ENCODE measurements at places on chromosomes 1 and 21. TPM values are rescaled to one million over a fixed set of nuclear protein-coding genes. Genes with fewer than 3 reads are reported as not detected.

- ATAC-seq = no peak
Measured at GRCh38 chr1:230807561-230808280, 60.5 kb downstream of the CAPN9 start.

- no peak for ATAC-seq
Measured at GRCh38 chr1:160282807-160283206, 2.1 kb downstream of the PEX19 start.

NSUN4 gene
- 11.4 TPM for total RNA-seq

DNA sequence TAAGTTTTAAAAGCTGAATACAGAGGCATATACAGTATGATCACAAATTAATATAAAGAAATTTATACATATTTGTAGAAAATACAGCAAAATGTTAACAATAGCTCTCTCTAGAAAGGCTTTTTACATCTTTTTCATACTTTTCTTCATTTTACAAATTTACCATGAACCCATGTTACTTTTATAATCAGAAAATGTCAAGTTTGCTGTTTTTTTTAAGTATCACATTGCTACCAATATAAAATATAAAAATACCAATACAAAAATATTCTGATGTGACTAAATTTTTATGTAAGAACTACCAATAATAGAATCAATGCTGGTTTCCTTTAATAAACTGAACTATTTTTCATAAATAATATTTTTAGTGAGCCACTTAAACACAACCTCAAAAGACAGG is 84.4 kb upstream of the TTC39A start:
- no peak for ATAC-seq

ACTA1 gene
- 0.27 TPM for total RNA-seq
